Parietal lobe (tissue), 2 donors: ENCODE measurements at places on chromosomes 5 and 9. TPM values are rescaled to one million over a fixed set of nuclear protein-coding genes. Genes with fewer than 3 reads are reported as not detected.

Gene ZDHHC21
- 62.0 TPM for total RNA-seq

Gene ISL1
- total RNA-seq, result 0.63 TPM

Gene SPINK7
- not detected for total RNA-seq

Gene ADAMTS12
- total RNA-seq, result 0.63 TPM

Gene GZMA
- total RNA-seq, result not detected

Gene RASA1
- 81.4 TPM for total RNA-seq

Gene SEMA5A
- total RNA-seq, result 13.1 TPM
